ENCODE measurements at places on chromosomes 16 and 17.

DNA sequence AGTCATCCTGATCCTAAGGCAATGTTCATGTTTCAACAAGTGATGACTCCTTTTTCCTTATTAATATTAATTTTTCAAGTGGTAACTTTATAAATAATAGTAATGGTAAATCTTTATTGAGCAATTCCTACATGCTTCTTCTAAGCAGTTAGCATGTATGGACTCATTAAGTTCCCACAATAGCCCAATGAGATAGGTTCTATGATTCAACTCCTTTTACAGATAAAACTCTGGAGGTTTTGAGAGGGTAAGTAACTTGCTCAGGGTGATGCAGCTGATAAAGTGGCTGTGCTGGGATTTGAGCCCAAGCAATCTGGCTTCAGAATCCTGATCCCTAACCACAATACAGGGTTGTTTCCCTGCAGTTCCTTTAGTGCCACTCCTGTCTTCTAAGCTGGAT, 25.3 kb downstream of the SLC47A1 start:
- no peak for DNase-seq

- DNase-seq = peak; percentile 99
These were observed 2.4 kb downstream of the SYNGR3 start for GRCh38 chr16:1991948-1992703.

DNA sequence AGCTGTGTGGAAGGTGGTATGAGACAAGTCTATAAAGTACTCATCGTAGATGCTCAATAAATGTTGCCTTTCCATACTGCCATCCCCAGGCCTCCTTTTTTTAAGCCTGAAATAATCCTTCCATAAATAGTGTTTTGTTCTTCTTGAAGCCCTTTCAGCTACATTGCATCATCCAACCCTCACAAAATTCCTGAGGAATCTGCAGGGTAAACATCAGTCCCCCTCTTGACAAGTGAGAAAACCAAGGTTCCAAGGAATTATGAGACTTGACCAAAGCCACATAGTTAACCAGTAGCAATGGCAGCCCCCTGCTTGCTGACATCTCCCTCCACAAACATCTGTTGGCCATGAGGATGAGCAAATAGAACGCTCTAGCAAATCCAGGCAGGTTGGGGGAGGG, 89.7 kb upstream of the CCL1 start:
- DNase-seq = no peak

DNA sequence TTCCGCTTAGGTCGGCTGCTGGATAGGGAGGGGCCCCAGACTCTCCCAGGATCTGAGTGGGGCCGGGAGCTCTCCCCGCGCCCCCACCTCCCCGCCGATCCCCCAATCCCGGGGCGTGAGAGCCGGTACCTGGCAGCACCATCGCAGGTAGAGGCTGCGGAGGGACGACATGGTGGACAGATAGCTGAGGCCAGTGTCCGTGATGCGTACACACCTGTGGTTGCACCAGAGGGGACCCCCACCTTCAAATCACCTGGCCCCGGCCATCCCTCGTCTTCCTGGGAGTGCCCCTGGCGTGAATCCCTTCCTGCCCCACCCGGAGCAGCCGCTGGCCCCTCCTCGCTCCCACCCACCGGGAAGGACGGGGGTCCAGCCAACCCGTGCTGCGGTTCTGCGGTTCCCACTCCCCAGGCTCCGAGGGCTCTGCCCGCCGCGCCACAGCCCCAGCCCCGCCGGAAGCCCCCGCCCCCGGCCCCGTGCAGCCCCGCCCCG, 4.7 kb upstream of the WDR24 start:
- peak; percentile 78 for DNase-seq

DNA sequence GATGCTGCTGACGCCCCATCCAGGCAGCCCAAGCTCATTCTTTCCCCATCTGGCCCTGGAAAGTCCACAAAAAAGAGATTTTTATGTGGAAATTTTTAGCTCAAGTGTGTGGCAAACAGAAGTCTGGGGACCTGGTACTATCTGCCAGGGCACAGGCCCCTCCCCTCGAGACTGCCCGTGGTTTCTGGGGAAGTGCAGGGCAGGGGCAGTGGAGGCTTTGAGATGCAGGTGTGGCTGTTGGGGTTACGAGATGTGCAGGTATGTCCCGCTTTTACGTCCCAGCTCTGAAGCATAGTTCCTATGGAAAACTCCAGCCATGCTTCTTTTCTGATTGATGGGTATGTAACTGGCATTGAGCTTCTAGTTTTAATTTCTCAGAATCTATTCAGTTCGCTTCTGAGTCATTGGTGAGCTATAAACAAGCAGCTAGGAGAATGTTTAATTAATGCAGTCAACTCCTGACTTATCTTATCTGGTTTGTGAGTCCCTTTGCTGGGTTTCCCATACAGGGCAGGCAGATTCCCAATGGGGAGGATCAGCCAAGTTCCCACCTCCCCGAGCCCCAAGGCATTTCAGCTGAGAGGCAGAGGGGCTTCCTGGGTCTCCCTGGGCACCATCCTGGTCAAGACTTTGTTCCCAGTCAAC, 16.2 kb downstream of the TBX4 start:
- no peak for DNase-seq

DNA sequence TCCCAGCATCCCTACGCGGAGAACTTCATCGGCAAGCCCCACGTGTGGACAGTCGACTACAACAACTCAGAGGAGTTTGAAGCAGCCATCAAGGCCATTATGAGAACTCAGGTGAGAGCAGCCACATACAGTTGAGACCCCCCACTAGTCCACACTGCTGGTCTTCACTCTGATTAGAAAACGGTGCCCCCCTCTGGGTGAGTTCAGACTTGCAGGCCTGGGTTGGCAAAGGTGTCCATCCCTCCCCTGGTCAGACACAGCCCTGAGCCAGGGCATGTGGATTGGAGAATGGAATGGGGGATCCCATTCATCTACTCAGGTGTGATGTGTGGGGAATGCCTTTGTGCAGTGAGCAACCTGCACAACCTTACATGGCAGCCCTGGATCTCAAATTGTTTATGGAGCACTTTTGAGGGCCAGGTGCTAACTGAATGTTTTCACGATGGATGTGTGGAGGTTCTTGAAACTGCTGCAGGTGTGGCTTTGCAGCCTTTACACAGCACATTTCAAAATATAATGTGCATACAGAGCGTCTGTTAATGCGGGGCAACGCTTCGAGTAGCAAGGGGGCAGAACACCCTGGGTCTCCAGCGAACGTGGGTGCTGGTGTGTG, 72.6 kb downstream of the MGAT5B start:
- DNase-seq = peak; percentile 27

- no peak for DNase-seq
These were observed 231.4 kb upstream of the WSCD1 start for GRCh38 chr17:5838661-5839300.

- no peak for DNase-seq
These were observed 7.8 kb downstream of the DEXI start for GRCh38 chr16:10934325-10935107.

DNA sequence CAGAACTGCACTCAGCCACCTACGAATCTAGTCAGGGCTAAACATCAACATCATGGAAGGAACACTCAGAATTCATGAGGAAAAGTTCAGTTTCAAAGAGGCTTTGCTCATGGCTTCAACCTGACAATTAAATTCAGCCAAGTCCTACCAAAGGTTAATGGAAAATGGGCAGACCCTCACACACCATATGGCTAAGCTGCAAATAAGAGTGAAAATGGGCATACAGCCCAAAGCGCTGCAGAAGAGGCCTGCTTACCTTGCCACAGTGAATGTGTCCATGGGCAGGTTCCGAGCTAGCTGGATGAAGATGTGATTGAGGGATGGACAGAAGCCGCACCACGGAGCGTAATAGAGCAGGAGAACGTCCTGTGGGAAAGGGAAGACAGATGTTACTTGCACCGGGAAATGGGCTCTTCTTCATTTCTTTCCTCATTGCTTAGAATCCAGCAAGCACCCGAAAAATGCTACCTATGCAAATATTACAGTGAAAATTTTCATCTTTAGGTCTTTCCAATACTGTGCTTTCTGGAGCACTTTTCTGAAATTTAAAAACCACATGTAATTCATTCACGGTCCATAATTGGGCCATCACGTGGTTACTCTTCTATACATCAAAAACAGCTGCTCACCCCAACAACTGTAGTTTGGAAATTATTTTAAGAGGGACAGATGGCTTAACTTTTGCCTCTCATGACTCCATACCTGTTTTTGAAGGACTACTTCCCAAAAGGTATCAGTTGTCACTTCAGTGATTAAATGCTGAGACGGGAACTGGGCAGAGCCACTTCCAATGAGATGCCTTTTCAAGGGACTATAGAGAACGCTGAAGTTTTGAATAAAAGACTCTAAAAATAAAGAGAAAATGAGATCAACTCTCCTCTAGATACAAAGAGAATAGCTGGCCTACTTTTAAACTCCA, 19.6 kb downstream of the SNN start:
- DNase-seq = no peak

DNA sequence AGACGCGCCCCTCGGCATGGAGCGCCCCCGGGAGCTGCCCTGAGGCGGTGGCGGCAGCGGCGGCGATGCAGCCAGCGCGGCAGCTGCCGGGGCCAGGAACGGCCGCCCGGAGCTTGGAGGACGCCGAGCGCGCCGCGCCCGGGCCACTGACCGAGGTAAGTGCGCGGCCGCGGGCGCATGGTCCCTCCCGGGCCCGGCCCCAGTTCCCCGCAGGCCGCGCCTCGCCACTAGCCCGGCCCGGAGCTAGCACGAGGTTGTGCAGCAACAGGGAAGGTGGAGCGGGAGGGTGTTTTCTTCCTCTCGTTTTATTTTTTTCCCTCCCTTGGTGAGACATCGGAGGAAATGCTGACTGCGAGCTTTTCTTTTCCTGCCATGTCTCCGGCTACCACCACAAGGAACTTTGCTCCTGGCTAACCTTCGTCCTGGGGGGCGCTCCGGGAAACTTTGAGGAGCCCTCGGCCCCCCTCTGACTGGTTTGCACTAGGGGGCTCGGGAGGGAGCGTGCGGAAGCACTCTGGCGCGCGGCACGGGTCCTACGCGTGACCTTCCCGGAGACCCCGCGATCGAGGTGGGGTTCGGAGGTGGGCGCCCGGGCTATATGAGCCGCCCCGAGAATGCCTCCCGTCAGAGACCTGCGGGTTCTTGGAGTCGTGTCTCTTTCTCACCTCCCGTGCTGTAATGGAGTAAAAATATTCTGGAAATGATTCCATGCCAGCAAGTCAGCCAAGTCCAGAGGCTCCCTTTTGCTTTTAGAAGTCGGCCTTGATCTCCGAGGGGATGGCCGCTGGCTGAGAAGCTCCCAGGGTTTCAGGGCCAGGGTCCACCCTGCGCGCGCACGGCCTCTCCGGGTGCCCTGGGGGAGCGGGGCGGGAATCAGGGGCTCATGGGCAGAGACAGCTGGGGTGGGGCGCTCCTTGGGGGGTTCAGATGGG, 868 bp downstream of the KCNJ12 start:
- DNase-seq = no peak

- DNase-seq = peak; percentile 45
These were observed 9.2 kb downstream of the FSCN2 start for GRCh38 chr17:81537343-81537855.

Measured in activated naive CD4-positive, alpha-beta T cell treated with anti-CD3 and anti-CD28 coated beads, Interleukin-2, amount 10 ng/mL, durations not matched to agents 7 days and 5 days (primary cell).